PC-3 (cell line): ENCODE measurements at places on chromosomes 3 and 15. TPM values are rescaled to one million over a fixed set of nuclear protein-coding genes. Genes with fewer than 3 reads are reported as not detected.

Gene SLC6A20
- total RNA-seq = not detected in 2 replicates

Gene CLDN16
- not detected in 2 replicates for total RNA-seq

Gene CCK
- 0.46 TPM in 1 of 2 replicates, not detected in the other for total RNA-seq

DNA sequence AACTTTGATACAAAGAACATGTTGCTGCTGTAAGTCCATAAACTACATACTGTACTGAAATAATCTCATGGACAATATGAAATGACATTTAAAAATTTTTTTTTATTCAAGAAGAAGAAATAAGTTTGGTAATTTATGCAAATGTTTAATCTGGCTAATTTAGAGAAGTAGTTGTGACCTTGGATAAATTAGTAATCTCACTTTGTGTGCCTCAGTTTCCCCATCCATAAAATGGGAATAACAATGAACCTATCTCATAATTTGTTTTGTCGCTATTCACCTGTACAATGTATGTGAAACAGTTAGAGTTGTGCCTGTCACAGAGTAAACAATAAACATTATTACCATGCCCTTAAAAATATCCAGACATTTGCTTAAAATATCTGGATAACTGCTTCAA is 15.3 kb upstream of the DPH6 start:
- no peak for DNase-seq

DNA sequence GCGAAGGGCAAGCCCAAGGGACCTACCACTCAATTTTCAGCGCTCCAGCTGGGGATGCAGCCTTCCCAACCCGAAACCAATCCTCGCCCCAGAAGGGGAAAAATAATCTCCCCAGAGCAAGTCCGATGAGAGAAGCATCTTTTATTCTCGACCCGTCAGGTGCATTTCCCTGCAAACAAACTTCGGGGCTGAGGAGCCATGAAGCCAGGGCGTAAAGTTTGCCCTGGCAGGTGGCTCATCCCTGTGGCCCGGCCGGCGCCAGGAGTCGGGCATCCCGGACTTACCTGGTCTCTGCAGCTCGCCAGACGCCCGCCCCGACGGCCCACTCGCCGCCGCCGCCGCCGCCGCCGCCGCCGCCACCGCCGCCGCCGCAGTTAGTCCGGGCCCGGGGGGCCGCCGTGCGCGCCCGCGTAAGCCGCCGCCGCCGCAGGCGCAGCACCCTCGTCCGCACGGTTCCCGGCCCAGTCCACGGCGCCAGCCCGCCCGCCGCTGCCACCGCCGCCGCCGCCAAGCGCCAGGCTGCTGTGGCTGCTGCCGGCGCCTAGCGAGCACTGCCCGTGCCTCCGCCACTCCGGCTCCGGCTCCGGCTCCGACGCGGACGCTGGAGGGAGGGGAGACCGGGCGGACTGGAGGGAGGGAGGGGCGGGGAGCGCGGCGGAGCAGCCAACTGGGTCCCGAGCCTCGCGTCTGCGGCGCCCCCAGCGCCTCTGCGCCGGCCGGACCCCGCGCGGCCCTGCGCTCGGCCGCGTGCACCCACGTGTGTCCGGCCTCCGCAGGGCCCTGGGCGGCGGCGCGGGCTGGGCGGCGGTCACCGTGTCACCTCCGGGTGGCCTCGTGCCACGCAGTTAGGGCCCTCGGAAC is at the start of gene CNTN3:
CNTN3 (minus strand) TSS at position 553 of the 861 bp plus-strand sequence. CDS start 93,547 bp downstream, outside the sequence.
- DNase-seq = no peak
